ENCODE measurements at places on chromosomes 11 and 22. TPM values are rescaled to one million over a fixed set of nuclear protein-coding genes. Genes with fewer than 3 reads are reported as not detected.
A peak's percentile ranks its signal among the peaks of the same experiment; 100 is the strongest.

Gene FGF4
- total RNA-seq = not detected

Gene MUC2
- total RNA-seq = not detected

Gene TBX10
- not detected for total RNA-seq

Gene SMIM35
- total RNA-seq = not detected

Gene OR8D4
- total RNA-seq = not detected

Gene GRIA4
- not detected for total RNA-seq

Gene SNU13
- 113 TPM for total RNA-seq

Gene PRSS23
- total RNA-seq = 213 TPM

Gene PLAAT5
- not detected for total RNA-seq

Gene OR4C3
- total RNA-seq = not detected

Gene SLC16A8
- total RNA-seq = 0.51 TPM

Gene CNGA4
- not detected for total RNA-seq

Gene SLC22A8
- not detected for total RNA-seq

Gene GRM5
- total RNA-seq = not detected

DNA sequence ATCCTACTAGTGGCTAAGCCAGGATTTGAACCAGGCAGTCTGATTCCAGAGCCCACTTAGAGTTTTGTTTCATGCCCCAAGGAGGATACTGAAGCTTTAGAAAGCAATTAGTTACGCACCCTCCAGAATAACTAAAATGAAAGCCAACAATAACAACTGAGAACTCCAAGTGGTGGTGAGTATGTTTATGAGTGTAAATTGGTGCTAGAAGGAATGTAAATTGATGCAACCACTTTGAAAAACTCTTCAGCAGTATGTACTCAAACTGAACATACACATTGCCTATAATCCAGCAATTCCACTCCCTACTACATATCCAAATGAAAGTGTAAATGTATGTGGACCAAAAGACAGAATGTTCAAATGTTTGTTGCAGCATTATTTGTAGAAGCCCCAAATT is 6.7 kb upstream of the ARL14EP start:
- no peak for DNase-seq

- DNase-seq = no peak
Observed at GRCh38 chr11:73213196-73214143, 4.6 kb upstream of the P2RY2 start.

GRCh38 chr11:84420271-84420670 is 1134.1 kb upstream of the CCDC90B start:
- DNase-seq = peak; percentile 47

- no peak for DNase-seq
Observed at GRCh38 chr11:5686426-5686825, 1.6 kb upstream of the TRIM5 start.

DNA sequence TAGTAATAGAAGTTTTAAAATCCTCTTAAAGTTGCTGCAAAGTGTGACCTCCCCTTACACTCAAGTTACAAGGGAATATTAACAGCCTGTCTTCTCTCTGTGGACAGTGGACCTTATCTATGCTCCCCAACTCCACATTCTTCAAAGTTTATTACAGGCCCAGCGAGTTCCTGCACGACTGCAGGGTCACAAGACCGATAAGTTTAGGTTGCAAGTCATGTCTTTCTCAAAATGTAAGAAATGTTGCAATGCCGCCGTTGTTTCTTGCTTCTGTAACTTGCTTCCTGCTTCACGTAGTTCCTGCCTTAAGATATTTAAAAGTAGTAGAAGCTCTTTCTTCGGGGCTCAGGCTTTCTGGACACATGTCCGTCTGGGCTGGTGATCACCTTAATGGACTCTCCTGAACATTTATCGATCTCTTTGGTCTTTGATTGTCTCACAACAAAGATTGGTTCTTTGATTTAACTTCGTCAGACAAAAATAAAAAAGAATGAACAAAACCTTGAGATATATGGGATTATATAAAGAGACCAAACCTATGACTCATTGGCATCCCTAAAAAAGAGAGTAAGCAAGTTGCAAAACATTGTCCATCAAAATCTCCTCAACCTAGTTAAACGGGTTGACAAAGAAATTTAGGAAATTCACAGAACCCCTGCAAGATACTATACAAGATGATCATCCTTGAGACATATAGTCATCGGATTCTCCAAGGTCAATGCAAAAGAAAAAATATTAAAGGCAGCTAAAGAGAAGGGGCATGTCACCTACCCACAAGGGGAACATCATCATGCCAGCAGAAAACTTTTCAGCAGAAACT is 45.4 kb upstream of the GLYAT start:
- no peak for DNase-seq

DNA sequence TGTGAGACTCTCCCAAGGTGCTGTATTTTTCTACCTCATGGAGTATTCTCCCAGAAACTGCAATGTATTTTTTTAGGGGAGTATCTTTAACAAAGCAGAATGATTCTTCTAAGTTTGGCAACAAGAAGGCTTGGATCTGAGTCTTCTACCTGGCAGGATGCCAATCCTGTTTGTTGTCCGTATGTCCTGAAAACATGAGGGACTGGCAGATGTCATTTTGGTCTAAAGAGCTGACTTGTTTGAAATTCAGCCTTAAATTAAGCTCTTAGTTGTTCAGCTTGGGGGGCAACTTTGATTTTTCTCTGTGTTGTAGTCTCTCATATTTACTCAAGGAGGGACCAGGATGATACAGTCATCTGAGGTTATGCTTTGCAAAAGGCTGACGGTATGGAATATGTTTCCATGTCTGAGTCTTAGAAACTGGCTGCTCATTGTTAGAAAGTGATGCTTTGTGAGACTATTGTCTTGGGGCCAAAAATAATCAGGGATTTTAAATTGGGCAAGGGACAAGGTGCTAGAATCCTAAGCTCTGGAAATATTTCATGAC is 9.3 kb downstream of the MRPL16 start:
- DNase-seq = no peak

GRCh38 chr11:526192-526591 is 9.2 kb downstream of the HRAS start:
- DNase-seq = no peak

DNA sequence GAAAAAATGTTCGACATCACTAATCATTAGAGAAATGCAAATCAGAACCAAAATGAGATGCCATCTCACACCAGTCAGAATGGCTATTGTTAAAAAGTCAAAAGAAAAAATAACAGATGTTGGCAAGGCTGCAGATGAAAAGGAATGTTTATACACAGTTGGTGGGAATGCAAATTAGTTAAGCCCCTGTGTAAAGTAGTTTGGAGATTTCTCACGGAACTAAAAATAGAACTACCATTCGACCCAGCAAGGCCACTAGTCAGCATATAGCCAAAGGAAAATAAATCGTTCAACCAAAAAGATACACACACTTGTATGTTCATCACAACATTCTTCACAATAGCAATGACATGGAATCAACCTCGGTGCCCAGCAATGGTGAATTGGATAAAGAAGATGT is 503.2 kb downstream of the OPCML start:
- DNase-seq = no peak

DNA sequence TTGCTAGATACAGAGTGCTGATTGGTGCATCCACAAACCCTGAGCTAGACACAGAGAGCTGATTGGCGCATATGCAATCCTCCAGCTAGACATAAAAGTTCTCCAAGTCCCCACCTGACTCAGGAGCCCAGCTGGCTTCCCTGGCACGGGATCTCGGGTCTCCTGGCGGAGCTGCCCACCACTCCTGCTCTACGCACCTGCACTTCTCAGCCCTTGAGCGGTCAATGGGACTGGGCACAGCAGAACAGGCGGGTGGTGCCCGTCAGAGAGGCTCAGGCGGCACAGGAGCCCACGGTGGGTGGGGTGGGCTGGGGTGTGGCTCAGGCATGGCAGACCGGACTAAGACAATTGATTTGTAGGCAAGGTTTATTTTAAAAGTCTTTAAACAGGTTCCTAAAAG is 1365.5 kb downstream of the FAM181B start:
- no peak for DNase-seq

GRCh38 chr11:35491231-35491871 is 34.1 kb downstream of the PAMR1 start:
- peak; percentile 90 for DNase-seq

- peak; percentile 73 for DNase-seq
Observed at GRCh38 chr22:19429950-19430889, 1.3 kb downstream of the HIRA start.

DNA sequence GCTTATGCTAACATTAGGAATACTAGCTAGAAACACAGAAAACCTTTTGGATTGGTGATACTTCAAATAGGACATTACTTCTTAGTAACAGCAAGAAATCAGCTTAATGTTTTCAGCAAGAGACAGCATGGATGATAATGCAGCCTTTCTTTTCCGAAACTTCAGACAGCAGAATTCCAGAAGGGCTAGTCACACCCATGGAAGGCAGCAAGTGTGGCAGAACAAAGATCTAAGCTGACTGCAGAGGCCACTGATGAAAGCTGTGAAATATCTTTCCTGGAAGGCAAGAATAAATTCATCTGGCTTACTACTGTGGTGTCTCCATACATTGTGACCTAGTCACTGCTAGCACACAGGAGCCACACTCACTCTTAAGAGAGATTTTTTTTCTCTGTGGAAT is 100.3 kb downstream of the CCDC83 start:
- DNase-seq = peak; percentile 84

DNA sequence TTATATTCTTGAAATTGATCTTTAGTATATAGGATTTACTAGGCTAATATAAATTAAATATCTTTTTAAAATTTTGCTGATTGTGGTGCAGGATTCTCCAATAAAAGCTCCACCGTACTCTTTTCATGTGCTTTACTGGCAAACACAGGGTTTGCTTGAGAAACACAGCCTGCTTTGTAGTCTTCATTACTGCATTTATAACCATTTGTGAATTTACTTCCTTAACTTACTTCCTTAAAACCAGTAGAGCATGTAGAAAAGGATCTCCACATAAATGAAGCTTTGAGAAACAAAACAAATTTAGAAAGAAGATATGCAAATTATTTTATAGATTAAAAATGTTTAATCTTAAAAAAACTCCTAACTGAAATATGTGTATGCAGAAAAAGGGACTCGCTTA is 28.8 kb downstream of the SWAP70 start:
- DNase-seq = no peak

DNA sequence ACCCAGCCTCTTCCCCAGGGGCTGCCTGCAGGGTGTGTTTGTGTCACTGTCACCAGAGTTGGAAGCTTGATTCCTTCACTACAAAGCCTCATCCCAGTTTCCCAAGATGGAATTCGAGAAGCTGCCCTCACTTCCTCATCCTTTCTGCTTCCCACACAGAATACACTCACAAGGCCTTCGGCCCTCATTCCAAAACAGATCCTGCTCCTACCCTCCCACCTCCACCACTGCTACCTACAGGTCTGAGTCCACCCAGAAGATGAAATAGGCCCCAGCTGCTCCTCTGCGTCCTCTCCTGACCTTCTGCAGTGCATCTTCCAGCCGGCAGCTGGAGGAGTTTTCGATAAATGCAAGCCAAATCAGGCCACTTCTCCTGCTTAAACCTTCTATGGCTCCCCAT is 6.8 kb upstream of the WNT7B start:
- DNase-seq = no peak

DNA sequence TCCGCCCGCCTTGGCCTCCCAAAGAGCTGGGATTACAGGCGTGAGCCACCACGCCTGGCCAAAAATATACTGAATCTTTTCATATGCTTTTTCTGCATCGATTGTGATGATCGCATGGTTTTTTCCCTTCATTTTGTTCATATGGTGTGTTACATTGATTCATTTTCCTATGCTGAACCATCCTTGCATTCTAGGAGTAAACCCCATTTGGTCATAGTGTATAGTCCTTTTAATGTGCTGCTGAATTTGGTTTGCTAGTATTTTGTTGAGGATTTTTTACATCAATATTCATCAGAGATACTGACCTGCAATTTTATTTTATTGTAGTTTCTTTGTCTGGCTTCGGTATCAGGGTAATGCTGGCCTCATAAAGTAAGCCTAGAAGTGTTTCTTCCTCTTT is 12.2 kb downstream of the WBP2NL start:
- no peak for DNase-seq

DNA sequence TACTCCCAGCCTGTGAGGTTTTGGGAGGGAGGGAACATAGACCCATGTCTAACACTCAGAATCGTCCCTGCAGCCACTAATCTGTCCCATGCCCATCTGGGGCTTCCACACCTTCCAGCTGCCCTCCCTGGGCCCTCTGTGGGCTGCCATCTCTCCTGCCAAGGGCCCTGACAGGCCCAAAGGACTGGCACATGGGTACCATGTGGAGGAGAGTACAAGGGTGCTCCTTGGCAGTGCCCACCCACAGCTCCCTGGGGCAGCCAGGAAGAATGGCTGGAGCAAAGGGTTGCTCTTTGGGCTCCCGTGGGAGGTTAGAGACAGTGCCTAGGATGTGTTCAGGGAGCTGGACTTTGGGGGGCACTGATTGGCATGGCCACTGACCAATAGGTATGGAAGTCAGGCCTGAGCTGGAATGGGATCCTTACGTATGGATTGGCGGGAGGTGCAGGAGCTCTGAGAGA is 56.8 kb downstream of the CD82 start:
- DNase-seq = no peak

GRCh38 chr11:19432370-19433061 is 191.8 kb upstream of the E2F8 start:
- DNase-seq = peak; percentile 92

GRCh38 chr11:17597770-17598169 is 50.7 kb downstream of the OTOG start:
- no peak for DNase-seq

GRCh38 chr22:23384431-23384830 is 195.7 kb downstream of the IGLL1 start:
- no peak for DNase-seq

GRCh38 chr22:40022536-40023240 is 27.9 kb downstream of the FAM83F start:
- DNase-seq = peak; percentile 80
